ENCODE measurements at places on chromosomes 4 and X.

DNA sequence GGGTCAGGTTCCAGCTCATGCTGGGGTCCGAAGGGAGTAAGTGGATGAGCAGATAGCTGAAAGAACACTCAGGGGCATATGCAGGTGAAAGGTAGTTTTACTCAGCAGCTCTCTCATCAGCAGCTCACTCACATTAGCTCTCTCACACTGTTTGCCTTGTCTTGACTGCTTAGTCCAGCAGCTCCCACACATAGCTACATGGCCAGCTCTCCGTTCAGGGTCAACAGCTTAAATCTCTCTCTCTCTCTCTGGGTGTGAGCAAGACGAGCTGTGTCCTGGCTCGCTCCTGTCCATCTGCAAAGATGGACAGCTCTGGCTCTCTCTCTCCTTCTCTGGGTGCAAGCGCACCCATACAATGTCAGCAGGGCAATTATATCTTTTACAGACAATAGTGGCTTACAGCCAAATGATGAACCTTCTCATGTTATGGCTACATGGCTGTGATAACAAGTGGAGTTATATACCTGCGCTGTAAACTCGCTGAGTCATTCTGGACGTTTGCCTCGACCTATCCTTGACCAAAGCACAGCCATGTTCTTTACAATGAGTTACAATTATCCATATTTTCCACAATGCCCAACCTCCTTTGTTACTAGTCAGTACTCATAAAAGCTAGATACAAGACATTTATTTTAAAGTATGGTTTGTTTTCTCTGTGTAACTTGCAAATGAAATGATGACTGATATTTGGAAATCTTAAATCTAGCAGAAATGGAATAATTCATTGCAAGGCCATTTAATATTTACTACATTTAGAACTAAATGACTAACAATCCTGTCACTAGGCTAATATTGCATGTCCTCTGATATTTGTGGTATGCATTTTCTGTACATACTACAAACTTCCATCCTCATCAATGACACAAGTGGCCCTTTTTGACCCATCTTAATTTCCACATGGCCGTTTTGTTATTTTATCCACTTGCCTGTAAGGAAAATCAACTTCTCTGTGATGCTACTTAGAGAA, 9.3 kb downstream of the PAPSS1 start:
- no peak for DNase-seq

DNA sequence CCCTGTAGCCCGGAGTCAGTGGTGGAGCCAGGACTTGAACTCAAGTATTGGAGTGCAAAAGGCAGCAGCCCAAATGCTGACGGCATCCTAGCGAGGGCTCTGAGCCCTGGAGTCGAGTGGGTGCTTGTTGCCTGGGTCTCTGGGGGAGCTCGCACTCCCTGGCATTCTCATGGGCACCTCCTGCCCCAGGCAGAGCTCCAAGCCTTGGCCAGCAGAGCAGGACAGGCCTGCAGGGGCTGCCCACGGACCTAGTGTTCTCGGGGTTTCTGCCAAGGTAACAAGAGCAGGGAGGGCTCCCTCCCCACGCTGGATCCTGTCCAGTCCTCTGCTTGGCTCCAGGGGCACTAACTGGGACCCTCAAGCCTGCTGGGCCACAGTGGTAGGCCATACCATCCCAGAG, 17.6 kb upstream of the WFS1 start:
- no peak for DNase-seq

GRCh38 chr4:119034276-119035008, 101.2 kb upstream of the MYOZ2 start:
- no peak for DNase-seq

GRCh38 chr4:84503495-84504437, 4.7 kb upstream of the NKX6-1 start:
- DNase-seq: no peak

DNA sequence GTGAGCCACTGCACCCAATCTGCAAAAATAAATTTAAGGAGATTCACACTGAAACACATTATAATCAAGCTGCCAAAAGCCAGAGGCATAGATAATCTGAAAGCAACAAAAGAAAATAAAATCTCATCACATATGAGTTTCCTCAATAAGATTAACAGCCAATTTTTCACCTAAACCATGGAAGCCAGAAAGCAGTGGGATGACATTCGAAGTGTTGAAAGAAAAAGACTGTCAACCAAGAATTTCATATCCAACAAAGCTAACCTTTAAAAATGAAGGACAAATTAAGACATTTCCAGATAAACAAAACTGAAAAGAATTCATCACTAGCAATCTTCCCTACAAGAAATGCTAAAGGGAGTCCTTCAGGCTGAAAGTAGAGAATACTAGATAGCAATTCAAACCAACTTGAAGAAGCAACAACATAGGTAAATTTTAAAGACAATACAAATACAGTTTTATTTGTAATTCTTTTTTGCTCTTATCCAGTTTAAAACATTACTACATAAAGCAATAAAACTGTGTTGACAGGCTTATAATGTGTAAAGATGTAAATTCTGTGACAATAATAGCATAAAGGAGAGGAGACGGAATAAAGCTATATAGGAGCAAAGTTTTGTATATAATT, 23.1 kb upstream of the KLHL8 start:
- no peak for DNase-seq

DNA sequence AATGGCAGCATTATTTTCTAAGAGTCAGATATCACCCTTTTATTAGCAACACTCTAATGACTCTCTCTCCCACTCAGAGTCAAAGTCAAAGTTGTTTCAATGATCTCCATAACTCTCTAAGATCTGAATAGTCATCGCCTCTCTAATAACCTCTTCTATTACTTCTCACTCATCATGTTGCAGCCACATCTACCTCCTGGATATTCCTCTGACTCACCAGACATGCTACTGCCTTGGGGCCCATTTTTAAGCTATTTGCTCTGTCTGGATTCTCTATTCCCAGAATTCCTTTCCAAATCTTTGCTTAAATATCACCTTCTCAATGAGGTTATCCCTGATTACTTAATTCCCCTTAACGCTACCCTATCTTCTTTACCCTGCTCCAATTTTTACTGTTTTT, 391.8 kb upstream of the MAGEB16 start:
- no peak for DNase-seq

GRCh38 chr4:176238157-176238610, 30.8 kb downstream of the ASB5 start:
- DNase-seq: no peak

DNA sequence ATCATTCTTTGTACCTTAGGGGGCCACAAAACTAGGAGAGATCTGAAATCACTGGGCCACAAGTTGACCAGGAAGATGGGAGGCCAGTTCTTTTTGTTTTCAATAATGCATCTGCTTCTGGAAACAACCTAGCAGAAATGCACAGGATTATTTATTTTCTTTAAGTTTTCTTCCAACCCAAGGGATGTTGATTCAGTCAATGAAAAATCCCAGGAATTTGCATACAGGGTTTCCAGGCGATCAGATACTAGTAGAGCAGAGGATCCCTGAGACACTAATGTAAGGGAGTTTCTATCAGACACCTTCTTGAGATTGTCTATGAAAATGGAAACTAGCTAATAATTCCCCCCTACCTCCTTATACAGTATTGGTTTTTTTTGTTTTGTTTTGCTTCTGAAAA, 7.4 kb downstream of the ATOH1 start:
- DNase-seq: no peak

DNA sequence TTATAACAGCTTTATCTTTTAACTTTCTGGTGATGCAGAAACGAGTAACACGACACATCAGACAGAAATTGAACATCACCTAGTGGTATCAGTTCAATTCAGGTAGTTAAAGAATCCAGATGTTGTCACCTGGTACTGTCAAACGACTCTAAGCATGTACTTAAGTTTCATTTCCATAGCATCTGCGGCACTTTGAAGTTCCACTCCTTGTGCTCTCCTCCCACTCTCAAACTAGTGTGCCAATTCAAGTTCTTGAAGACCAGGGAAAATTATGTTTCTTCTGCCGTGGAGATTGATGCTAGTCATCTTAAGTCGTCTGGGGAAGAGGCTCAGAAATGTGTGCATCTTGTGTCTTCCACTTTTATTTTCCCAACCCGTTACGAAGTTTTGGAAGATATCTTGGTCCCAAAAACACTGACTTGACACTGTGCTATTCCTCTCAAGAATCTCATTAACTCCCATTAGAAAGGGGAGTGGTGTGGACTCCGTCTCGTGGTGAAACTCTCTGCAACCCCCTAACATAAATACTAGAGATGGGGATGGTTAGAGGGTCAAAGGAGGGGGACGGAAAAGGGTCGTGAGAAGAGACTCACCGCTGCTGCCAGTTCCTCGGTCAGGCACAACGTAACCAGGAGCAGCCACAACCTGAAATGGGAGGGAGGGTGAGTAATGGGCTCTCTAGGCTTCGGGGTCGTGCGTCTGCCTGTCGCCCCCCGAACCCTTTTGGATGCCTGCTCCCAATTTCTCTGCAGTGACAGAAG, 693 bp downstream of the COL4A6 start:
- DNase-seq: no peak

DNA sequence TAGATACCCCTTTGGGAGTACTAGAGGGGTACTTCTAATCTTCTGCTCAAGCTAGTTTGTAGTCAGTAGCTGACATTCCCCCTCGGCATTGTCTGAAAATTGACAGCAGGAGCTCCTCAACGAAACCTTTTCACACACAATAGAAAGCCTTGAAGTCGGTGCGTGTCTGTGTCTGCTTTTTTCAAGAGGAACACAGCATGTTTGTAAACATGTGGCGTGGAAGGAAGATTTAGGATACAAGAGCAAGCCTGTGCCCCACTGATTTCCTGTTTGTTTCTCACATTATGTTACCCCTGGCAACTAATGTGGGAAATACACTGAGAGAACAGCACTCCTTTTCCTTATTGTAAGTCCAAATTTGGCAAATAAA, 252.6 kb downstream of the ANKRD50 start:
- DNase-seq: no peak

DNA sequence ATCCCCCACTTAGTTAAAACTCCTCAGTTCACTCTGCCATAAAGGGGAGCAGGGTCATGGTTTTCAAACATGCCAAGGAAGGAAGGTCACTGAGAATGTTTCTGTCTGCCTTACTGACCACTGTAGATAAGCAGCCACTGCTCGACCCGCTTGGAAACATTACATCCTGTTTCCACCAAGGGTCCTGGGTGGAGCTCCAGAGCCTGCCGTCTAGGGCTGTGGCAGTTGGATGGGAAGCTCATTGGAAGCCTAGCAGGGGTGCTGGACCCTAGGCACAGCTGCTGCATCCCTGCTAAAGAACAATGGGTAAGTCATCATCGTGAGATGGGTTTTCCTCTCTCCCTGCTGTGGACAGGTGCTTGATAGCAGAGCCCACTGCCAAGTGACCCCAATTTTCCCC, 76.0 kb upstream of the SRD5A3 start:
- no peak for DNase-seq

DNA sequence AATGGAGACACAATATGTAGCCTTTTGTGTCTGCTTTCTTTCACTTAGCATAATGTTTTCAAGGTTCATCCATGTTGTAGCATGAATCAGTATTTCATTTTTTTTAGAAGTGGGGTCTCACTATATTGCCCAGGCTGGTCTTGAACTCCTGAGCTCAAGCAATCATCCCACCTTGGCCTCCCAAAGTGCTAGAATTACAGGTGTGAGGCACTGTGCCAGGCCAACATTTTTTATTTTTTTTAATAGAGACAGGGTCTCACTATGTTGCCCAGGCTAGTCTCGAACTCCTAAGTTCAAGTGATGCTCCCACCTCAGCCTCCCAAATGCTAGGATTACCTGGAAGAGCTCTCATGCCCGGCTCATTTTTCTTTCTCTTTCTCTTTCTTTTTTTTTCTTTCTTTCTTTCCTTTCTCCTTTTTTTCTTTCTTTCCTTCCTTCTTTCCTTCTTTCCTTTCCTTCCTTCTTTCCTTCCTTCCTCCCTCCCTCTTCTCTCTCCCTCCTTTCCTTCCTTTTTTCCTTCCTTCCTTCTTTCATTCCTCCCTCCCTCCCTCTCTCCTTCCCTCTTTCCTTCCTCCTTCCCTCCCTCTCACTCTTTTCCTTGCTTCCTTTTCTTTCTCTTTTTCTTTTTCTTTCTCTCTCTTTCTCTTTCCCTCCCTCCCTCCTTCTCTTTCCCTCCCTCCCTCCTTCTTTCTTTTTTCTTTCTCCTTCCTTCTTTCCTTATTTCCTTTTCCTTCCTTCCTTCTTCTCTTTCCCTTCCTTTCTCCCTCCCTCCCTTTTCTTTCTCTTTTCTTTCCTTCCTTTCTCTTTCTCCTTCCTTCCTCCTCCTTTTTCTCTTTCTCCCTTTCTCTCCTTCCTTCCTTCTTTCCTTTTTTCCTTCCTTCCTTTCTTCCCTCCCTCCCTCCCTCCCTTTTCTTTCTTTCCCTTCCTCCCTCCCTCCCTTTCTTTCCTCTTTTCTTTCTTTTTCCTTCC, 10.1 kb upstream of the RPL39 start:
- no peak for DNase-seq

GRCh38 chrX:95907081-95907480, 777.6 kb upstream of the DIAPH2 start:
- no peak for DNase-seq

GRCh38 chrX:139484591-139484990, 45.9 kb upstream of the F9 start:
- DNase-seq: no peak

DNA sequence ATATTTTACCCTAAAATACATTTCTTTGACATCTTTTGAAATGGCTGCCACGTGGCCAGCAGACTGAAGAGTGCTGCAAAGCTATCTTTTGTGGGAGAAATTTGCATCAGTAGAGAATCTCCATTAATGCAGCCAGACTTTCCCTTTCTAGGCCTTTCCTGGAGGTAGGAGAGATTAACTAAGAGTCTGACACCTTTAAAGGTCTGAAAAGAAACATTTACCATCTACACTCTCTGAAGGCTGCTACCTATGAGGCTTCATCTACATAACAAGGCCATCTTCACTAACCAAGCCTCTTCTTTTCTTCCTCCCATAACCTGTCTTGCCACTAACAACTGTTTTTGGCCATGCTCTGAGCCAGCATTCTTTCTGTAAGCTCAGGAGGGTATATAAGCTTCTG, 17.8 kb upstream of the SPRY1 start:
- DNase-seq: no peak

GRCh38 chr4:3106339-3107186, 32.1 kb downstream of the HTT start:
- peak; percentile 96 for DNase-seq

DNA sequence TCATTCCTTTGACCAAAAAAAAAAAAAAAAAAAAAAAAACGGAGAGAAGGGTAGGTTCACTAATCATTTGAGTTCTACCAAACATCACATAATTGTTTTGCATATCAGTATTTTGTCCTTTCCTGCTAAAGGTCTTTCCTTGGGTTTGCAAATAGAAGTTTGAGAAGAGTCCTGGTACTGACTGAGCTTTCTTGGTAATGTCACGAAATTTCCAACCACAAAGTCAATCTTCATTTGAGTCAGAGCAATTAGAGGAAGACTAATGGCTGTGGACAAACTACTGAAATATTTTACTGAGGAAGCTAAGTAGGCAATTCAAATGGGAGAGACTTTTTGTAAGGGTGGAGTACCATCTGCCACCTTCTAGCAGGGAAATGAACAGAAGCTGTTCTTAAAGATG, 21.7 kb upstream of the CD40LG start:
- no peak for DNase-seq

DNA sequence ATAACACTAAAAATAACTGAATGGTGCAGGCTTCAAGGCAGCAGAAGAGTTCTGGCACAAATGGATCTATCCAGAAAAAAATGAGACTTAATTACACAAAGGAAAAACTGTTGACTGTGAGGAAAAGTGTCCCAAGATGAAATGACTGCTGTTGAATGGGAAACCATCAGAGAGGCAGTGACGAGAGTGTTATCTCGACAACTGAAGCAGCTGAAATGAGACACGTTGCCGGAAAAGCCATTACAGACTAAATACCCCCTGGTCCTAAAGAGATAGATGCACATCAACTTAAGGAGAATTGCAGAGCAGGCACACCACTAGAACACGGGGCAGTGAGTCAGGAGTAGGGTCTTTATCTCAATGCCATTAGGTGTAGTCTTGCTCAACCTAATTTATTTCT, 277.8 kb downstream of the DMD start:
- DNase-seq: no peak
